CD4-positive, alpha-beta T cell treated with Interleukin-2 at 100 ng/mL for 4 hours (primary cell): ENCODE measurements at places on chromosomes 7 and 10.

- DNase-seq: no peak
Observed at GRCh38 chr10:34696423-34696822, 118.7 kb downstream of the PARD3 start.

DNA sequence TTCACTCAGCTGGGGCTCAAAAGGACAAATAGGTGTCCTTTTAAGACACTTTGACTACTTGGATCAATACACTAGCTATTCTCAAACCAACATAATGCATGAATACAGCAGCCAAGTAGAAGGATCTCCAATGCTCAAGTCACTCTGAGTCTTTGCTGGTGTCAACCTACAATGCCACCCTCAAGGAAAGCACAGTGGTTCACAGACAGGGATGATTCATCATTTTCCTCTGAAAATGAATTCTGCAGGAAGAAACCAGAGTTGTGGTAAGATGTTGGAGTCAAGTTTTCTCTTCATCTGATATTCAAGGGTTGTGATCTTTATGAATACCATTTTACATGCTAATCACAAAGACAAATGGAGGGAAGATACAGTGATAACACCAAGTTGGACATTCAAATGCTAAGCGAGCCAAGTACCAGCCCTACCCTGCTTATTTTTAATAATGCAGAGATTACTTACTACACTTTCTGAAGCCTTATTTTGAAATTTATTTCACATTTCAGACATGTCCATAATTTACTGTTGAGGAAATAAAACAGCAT is 143.1 kb upstream of the FGFR2 start:
- no peak for DNase-seq

GRCh38 chr10:95896071-95896850 is 11.5 kb upstream of the CC2D2B start:
- no peak for DNase-seq

- DNase-seq: no peak
Observed at GRCh38 chr10:119318411-119319160, 111.2 kb downstream of the GRK5 start.

GRCh38 chr10:124453960-124454610 is 4.2 kb upstream of the NKX1-2 start:
- DNase-seq: no peak

GRCh38 chr10:131207176-131207575 is 104.3 kb downstream of the TCERG1L start:
- no peak for DNase-seq

DNA sequence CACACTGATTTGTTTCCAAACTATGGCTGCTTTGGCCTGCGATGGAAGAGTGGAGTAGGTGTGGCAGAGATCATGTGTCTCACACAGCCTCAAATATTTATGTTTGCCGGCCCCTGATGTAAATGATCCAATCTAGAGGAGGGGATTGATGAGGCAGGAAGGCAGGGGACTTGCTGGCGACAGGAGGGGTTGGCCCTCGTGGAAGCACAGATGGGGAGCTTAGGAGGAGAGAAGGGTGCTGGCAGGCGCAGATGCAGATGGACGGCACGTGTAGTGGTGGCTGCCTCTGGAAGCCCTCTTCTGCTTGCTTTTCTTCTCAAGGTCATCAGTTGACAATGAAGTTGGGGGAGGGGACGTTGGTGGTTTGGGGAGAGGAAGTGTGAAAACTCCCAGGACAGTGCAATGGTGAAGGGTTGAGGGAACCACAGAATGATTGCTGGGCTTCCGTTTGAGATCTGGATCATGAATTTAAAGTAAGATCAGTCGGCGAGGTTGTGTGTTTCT is 15.4 kb downstream of the COL13A1 start:
- no peak for DNase-seq

DNA sequence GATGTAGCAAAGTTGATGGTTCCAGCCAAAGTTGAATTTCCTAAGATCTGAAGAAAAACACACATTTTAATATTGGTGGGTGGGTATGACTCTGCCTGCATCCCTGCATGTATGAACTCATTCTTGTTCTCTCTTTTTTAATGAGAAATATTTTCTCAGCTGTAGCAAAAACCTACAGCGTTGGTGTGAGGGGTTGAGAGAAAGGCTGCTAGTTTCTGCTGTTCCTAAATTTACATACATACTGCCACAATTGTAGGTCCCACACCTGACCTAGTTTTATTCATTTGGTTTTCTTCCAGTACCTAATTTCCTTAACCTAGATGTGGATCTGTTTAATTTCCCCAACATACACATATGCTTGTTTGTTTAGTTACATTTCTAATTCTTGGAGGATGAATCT is 4.6 kb downstream of the AGFG2 start:
- no peak for DNase-seq

DNA sequence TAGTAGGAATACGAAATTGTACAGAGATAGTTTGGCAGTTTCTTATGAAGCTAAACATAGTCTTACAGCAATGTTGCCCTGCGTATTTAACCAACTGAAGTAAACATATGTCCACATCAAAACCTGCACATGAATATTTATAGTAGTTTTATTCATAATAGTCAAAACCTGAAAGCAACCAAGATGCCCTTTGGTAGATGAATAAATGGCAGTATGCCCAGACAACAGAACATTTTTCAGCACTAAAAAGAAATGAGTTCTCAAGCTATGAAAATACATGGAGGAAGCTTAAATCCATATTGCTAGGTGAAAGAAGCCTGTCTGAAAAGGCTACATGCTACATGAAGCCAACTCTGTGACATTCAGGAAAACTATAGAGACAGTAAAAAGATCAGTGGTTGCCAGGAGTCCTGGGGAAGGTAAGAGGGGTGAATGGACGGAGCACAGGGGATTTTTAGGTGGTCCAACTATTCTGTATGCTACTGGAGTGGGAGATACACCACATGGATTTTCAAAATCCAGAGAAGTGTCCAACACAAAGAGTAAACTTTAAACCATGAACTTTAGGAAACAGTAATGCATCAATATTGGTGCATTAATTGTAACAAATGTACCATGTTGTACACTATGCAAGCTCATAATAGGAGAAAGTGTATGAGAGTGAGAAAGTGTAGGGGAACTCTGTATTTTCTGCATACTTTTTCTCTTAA is 17.6 kb downstream of the GPRIN2 start:
- no peak for DNase-seq

DNA sequence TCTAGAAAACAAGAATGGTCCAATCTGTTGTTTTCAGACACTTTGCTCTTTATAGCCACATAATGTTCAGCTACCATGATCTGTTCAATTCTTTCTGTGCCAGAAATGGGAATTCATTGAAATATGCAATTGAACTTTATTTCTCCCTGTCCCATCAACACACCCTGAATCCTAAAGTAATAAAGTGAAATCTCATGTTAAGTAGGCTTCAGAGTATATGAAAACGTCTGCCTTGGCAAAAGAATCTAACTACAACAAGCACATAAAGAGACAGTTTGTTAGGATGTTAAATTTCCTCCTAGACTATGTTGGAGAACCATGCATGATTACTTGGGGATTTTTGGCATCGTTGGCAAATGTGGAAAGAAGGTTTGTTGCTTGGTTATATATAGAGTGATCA is 722.7 kb downstream of the XPNPEP1 start:
- DNase-seq: no peak

- DNase-seq: no peak
Observed at GRCh38 chr10:132066812-132067211, 1.1 kb downstream of the JAKMIP3 start.

- no peak for DNase-seq
Observed at GRCh38 chr7:117698018-117698417, 175.2 kb downstream of the CTTNBP2 start.

GRCh38 chr7:157549612-157550299 is 213.0 kb downstream of the DNAJB6 start:
- no peak for DNase-seq

DNA sequence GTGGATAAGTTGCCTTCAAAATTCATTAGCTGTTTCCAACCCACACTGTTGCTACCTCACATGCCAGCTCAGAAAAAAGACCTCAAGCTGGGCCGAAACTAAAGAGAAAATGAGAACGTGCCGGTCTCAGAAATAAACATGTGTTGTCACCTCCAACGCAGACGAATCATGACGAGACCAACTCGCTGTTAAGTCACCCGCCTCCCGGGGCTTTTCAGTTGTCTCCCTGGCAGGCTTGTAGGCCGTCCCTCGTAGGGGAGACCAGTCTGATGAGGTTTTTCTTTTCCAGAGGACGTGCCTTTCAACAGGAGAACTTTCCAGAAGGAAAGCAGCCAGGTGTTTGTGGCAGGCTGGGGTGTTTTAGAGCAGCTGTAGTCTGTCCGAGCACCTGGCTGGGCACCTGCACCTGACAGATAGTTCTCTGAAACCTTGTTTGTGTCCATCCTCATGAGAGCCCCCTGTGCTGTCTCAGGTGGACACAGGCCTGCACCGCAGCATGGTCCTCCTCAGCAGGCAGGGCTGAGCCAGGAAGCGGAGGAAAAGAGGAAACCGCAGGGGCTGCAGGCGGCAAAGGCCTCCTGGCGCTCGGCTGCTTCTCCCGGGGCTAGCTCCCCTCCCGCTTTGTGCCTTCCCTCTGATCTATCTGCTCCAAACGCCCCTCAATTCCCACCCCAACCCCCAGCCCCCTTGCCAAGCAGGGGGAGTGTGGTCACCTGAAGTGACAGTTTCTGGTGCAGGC is 78.8 kb downstream of the CHST15 start:
- DNase-seq: no peak

DNA sequence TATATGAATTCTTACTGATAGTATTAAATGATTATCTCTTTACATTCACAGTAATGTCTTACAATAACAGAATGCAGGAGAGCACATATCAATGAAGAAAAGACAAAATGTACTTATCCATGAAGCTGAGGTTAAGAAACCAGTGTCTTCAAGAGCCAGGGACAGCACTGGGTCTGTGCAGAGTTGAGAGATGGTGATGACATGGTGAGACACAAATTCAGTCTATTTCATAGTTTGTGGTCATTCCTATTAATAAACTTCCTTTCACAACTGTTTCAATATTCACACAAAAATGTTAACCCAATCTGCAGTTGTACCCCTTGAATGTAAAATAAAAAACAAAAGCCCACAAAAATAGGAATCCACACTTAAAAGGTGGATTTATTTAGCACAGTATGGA is 5.3 kb upstream of the MAGI2 start:
- no peak for DNase-seq

DNA sequence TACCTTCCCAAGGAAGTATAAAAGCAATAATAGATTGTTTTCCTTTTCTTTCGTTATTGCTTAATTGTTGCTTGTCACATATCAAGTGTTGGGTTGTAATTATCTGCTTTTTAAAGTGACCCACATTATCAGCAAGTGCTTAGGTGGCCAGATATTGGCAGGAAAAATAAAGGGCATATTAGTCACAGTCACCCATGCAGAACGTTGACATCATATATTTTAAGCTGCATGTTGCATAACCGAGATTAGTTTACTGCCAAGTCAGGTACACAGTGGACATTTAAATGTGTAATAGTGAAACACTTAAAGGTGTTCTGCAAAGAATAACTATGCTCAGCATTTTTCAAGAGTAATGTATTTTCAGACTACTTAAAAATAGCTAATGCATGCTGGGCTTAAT is 11.4 kb downstream of the NEBL start:
- no peak for DNase-seq

DNA sequence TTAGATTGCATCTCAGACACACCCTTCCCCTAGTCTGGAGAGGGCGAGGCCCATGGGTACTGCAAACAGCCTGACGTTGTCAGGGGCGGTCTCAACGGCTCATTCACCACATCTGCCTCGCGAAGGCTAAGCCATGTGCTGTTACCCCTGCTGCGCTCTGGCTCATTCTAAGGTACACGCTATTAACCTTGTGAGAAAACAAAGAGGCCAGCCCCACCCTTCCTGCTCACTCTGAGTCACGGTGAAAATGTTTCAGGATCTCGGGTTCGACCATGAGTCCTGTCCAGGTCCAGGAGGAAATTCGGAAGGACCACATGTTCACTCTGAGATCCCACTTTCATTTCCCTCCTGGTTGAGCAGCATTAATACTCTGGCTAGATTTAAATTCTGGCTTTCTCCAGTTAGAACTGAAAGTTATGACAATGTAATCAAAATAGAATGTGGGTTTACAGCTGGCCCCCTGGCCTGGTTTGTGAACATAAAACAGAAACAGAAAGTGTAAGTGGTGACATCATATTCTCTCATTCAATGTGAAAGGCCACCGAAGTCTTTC is 55.2 kb downstream of the EGFR start:
- DNase-seq: peak; percentile 62

DNA sequence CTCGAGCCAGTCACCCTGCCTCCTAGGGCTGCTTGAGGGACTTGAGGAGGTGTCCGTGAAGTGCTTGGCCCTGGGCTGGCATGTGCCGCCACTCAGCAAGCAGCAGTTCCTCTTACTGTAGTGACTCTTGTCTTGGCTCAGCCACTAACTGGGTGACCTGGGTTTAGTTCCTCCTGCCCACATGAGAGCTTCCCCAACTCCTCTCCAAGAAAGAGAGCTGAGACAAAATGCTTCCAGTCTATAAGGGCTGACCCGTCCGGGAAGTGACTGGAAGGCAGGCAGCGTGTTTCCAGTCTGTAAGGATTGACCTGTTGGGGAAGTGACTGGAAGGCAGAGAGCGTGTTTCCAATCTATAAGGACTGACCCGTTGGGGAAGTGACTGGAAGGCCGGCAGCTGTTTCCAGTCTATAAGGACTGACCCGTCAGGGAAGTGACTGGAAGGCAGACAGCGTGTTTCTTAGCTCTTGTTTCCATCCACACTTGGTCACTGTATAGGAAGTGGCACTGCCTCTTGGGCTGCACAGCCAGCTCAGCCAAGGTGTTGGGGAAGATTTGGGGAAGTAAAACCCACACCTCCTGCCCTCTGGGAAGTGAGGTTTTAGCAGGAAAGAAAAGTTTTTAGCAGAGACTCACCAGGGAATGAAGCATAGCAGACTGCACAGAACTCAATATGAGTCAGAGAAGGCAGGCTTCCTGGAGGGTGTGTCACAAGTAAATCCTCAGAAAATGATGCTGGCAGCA is 53.3 kb upstream of the PPIF start:
- DNase-seq: no peak

- peak; percentile 20 for DNase-seq
Observed at GRCh38 chr10:88392222-88392621, 190.9 kb downstream of the RNLS start.

DNA sequence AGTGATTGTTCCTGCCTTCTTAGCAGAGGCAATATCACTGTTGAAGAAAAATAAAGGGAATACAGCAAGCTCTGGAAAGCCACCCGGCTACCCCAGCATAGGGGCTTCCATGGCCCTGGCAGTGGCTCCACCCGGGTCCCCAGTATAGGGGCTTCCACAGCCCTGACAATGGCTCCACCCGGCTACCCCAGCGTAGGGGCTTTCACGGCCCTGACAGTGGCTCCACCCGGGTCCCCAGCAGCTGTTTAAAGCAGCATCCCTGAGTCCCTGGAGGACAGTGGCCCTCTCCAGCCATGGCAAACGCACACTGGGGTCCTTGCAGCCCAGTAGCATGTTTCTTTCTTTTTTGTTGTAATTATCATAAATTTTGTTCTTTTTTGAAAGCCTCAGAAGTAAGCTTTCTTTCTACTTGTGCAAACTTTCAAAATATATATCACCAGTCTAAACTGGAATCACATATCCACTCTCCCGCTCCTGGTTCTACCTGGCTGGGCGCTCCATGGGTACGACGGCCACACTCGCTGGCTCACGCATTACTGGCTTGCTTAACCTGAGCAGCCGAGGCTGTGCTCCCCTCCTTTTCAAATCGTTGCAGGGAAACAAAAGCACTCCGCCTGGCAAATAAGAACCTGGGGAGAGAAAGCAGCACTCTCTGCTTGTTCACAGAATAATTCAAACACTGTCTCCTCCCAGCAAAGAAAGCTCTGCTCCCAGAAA is 62.1 kb downstream of the TCERG1L start:
- DNase-seq: no peak
